ENCODE measurements at places on chromosomes 1 and 21. TPM values are rescaled to one million over a fixed set of nuclear protein-coding genes. Genes with fewer than 3 reads are reported as not detected.

Gene VSIG8
- not detected for polyA plus RNA-seq

Gene ADAMTS4
- 3.5 TPM for polyA plus RNA-seq

Gene SYCP1
- not detected for polyA plus RNA-seq

Gene YRDC
- 22.2 TPM for polyA plus RNA-seq

Gene SELP
- polyA plus RNA-seq: not detected

Gene KRTAP21-2
- polyA plus RNA-seq: not detected

Gene HFM1
- 6.0 TPM for polyA plus RNA-seq

Gene OR2T35
- not detected for polyA plus RNA-seq

Gene KPRP
- polyA plus RNA-seq: not detected

Gene KRTAP21-3
- polyA plus RNA-seq: not detected

Gene VPS45
- 71.2 TPM for polyA plus RNA-seq

Gene NLRP3
- not detected for polyA plus RNA-seq

Gene DENND2C
- polyA plus RNA-seq: 1.1 TPM

Gene TMEM125
- 2.7 TPM for polyA plus RNA-seq

Gene SLC16A4
- 0.87 TPM for polyA plus RNA-seq

Gene CELA2A
- not detected for polyA plus RNA-seq
